ENCODE measurements at places on chromosomes 7 and 10. TPM values are rescaled to one million over a fixed set of nuclear protein-coding genes. Genes with fewer than 3 reads are reported as not detected.

ABLIM1 gene
- total RNA-seq, result 0.94 TPM

LBX1 gene
- under 0.01 TPM for total RNA-seq

HOGA1 gene
- total RNA-seq, result 0.34 TPM

VPS37D gene
- total RNA-seq, result 7.5 TPM

AKAP9 gene
- 37.7 TPM for total RNA-seq

AKR1C4 gene
- not detected for total RNA-seq

GPER1 gene
- 3.6 TPM for total RNA-seq

SLC13A1 gene
- not detected for total RNA-seq

LRRN3 gene
- total RNA-seq, result 1.4 TPM

WEE2 gene
- not detected for total RNA-seq

PPP1R3C gene
- total RNA-seq, result 125 TPM

TCF7L2 gene
- total RNA-seq, result 2.1 TPM
